NCI-H1092 treated with DMSO at 0.1 percent for 48 hours (cell line): ENCODE measurements at places on chromosomes 4 and X.
A peak's percentile ranks its signal among the peaks of the same experiment; 100 is the strongest.

GRCh38 chrX:136228839-136229207, 22.4 kb downstream of the MAP7D3 start:
- DNase-seq = no peak

- no peak for DNase-seq
These were observed 118.6 kb downstream of the LRBA start for GRCh38 chr4:150896497-150896896.

DNA sequence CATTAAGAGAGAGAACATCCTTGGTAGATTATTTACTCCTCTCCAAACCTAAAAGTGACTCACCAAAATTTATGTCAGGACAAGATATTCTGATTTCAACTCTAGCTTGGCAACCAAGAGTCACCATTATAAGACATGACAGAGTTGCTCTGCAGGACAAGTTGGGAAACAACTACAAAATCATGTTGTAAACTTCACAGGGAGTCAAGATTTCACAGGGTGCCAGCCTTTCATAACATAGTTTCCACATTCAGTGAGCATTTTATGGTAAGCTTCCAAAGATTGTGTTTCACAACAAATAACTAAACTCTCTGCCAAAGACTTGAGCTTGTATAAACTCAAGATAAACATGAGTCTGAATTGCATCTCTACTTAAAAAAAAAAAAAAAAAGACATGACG, 121.0 kb upstream of the DIAPH2 start:
- DNase-seq = no peak

DNA sequence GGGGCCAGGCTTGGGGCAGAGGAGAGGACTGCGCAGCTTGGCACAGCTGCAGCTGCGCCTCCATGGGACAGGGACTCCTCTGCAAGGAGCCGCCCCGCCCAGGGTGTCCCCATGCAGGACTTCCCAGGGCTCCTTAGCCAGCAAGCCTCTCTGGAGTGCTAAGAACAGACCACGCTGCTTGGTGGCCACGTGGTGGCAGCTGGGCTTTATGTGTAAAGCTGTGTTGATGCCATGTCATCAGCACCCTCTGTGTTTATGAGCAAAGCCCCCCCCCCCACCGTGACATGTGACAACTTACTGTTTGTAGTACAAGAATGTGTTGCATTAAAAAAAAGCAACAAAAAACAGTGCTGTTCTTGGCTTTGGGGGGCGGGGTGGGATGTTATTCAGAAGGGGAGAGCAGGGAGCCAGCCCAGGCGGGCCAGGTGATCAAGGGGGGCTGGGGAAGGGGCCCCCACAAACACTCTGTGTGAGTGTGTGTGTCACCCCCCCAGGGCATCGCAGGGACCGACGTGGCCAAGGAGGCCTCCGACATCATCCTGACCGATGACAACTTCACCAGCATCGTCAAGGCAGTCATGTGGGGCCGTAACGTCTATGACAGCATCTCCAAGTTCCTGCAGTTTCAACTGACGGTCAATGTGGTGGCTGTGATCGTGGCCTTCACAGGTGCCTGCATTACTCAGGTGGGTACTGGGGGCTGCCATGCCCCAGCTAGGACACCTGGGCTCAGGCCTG, 40.3 kb downstream of the ATP2B3 start:
- no peak for DNase-seq

- no peak for DNase-seq
These were observed 118.8 kb downstream of the FAM13A start for GRCh38 chr4:88938138-88938537.

DNA sequence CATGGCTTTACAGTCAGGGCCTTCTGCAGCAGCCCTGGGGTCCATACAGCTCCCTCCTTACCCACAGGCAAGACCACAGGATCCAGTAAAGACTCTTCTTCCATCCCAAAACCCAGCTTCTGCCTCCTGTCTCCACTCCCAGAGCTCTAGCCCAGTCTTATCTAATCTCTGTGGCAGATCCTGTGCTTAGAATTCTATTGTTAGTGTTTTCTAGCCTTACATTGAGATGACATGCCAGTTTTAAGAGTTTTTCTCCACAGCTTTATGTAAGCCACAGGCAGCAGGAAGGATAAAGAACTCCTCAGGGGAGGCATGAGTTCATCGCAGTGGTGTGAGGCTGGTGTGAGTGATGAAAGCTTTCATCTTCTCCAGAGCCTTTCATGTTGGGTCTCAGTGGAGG, 129.1 kb downstream of the RCHY1 start:
- no peak for DNase-seq

DNA sequence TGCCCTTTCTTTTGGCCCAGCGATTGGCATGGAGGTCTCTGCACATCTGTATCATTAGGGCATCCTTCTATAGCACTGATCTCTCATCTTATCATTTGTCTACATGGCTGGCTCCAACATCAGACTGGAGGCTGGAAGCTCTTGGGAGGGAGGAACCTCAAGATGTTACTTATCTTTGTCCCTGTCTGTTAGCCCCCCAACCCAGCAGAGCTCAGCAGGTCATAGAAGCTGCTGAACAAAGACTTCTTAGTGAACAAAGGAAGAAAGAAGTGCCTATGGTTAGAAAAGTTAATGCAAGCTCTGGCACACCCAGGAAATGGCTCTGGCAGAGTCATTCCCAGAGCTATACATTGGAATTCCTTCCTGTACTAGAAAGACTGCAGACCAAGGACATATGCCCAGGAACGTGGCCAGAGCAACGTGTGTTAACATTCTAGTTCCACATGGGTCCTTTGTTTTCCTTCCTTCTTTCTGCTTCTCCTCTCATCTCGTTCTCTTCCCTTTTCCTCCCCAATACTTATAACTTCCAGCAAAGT, 74.0 kb downstream of the SEL1L3 start:
- no peak for DNase-seq

DNA sequence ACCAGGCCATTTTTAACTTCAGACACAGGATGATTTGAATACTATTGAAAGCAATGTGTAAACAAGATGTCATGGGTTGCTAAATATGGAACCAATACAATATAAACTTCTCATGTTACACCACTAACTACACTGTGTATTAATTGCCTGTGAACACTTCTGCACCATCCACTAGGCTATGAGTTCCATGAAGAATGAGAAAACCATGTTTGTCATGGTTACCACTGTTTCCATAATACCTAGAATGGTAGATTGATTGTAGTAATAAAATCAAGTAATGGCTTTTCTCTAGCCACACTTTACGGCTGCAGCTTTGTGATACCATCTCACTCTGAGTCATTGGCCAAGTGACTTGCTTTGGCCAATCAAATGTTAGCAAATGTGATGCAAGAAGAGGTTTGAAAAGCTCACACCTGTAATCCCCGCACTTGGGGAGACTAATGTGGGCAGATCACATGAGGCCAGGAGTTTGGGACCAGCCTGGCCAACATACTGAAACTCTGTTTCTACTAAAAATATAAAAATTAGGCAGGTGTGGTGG, 19.9 kb upstream of the CYBB start:
- DNase-seq = no peak

DNA sequence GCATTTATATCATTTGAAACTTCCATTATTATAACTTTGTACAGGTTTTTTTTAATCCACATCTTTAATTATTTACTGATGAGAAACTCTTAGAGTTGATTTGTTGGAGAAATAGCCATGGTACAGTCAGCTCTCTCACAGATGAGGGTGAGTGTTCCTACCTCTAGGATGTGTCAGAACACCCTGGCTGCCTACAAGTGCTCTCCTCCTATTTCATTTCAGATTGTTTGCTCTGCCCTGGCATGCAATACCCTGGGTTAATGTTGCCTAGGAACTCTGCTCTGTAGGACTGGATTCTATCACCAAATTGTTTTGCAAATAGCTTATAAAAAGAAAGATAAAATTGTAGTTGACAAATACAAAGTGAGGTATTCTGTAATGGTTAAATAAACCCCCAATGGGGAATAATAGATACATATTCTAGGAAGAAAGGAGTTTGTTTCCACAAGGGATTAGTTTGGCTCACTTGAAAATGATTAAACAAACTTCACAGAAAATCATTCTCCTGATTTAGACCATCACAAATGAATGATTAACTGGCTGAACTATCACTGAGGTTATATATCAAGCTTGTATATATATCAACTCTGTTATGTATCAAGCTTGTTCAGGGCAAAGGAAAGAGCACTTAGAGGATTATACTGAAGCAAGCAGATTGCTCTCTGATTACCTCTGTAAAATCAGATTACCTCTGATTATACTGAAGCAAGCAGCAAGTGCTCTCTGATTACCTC, 150.0 kb downstream of the PDE5A start:
- peak; percentile 22 for DNase-seq

DNA sequence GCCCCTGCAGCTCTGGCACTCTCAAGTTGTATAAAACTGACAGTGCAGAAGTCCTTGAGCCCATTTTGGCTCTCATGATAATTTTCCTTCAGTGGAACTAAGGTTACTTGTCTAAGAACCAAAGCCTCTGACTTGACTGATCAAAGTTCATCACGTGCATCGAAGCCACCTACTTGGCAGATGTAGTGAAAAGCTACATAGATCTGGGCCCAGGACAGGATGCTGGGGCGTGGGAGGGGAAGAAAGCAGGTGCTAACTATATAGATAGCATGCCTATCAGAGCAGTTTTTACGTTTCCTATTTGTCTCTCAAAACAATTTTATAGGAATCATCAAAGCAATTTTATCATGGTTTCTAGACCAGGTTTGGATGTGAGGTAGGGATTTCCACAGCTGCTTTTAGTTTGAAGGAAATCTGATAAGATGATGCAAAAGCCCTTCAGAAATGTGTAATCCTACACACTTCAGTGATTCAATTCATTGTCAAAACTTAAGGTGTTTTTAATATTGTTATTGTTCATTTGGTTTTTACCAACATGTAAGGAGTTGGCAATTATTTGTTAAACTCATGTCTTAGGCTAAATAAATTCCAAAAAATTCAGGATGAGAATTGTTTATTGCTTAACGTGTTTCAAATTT, 1.2 kb upstream of the CD40LG start:
- no peak for DNase-seq

DNA sequence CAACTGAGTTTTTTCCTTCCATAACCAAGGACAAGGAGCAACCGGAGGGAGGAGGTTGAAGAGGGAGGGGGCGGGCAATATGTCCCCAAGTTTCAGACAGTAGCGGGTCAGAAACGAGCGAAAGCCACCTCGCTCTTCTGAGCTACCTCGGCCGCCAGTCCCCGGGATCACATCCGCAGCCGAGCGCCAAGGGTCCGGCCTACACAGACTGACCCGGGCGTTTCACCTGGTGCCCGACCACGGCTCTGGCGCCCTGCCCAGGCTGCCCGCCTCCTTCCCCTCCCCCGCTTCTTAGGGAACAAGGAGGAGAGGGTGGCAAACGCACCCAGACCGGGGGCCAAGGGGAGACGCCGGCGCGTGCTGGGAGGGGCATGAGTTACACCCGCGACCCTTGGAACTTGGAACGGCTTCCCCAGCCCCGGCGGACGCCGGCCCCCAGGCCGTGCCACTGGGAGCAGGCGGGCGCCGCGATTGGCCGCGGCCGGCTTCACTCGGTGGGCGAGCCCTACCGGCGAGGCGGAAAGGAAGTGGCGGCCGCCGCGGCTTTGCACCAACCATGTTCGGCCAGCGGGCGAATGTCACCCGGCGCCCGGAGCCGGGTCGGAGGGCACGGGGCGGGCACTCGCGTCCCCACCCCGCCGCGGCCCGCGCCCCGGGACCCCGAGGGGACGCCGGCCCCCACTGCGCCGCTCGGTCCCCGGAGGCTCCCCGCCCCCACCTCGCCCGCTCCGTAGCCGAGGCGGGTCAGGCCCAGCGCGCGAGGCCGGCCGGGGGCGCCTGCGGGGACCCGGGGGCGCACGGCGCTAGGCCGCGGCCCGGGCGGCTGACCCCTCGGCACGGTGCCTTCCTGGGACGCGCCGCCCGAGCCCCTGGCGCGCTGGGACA, 1.5 kb downstream of the IRF2 start:
- peak; percentile 45 for DNase-seq

DNA sequence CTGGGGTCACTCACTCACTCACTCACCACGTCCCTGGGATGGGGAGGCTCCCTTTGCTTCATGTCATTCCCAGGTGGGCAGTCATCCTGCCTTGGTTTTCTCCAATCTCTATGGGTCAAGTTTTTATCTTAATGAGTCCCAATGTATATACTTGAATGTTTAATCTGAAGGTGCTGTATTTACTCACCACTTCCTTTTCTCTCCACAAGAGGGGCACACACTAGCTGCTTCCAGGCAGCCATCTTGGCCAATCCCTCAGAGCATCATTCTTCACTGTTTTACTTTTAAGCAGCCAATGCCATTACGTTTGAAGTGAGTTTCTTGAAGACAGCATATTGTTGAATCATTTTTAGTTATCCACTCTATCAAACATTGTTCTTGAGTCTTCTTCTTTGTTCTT, 153.4 kb upstream of the ARSJ start:
- no peak for DNase-seq

GRCh38 chr4:80685214-80685613, 345.3 kb upstream of the BMP3 start:
- DNase-seq = no peak

GRCh38 chrX:3711331-3711917, 2.0 kb downstream of the PRKX start:
- DNase-seq = no peak

DNA sequence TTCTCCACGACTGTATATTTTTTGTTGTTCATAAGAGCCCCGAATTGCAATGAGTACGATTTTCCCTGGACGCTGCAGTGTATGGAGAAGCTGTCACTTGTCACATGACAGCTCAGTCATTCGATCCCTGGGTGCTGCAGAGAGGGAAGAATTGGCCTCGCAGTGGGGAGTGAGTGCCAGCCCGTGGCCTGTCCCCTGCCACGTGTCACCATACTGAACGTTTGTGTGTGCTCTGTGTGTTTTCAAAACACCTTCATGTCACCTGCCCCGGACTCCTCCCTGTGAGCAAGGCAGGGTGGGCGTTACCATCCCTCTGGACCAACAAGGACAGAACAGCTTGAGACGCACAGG, 77.9 kb downstream of the TBL1X start:
- no peak for DNase-seq

DNA sequence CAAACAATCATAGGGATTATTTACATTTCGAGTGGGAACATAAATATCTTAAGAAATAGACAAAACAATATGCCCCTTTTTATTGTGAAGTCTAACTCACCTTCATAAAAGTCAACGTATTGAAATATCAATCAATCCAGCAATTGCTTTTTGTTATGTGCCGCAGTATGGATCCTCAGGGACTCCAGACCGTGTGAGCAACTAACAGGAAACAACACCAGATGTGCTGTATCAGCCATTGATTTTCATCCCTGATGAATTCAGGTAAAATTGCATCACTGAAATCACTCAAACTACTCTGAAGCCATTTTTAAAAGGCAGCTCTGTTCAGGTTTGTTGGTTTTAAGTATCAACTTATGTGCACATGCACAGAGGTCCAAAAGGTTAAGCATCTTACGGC, 197.3 kb upstream of the FAT1 start:
- no peak for DNase-seq

- DNase-seq = no peak
These were observed 362.0 kb upstream of the BOD1L1 start for GRCh38 chr4:13989501-13989900.

DNA sequence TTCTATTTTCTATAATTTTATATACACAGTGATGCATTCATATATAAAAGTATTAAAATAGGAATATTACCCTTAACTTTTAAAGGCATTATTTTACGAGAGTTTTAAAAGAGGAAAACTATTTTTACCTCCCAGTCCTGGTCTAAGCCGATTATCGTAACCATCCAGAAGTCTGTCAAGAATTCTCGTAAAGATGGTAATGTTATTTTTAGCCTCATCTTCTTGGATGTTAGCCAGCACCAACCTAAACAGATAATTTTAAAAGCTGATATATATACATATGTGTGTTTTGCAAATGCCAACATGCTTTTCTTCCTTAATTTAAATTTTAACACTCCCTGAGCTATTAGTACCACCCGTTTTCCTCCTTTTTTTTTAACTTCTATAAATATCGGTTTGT, 4.0 kb downstream of the GABRA2 start:
- no peak for DNase-seq

- no peak for DNase-seq
These were observed 361.4 kb downstream of the CBLL2 start for GRCh38 chrX:22634083-22634482.
